ENCODE measurements at places on chromosomes 7 and 10.

DNA sequence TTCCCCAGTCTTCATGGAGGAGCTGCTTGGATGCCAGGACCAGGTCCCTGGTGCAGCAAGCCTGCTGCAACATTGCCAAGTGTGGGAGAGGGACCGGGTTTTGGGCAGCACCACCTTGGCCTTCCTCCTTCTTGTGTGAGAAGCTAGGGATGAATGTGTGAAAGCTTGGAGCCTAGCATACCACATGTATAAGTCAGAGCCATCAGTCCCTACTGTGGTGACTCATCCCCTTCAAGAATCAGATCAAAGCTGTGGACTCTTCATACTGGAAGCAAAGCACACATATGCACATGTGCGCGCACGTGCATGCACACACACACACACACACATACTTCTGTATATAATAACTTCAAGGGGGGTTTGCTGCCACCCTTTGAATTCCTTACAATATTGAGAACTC lies 527.8 kb downstream of the LRMDA start:
- no peak for DNase-seq

DNA sequence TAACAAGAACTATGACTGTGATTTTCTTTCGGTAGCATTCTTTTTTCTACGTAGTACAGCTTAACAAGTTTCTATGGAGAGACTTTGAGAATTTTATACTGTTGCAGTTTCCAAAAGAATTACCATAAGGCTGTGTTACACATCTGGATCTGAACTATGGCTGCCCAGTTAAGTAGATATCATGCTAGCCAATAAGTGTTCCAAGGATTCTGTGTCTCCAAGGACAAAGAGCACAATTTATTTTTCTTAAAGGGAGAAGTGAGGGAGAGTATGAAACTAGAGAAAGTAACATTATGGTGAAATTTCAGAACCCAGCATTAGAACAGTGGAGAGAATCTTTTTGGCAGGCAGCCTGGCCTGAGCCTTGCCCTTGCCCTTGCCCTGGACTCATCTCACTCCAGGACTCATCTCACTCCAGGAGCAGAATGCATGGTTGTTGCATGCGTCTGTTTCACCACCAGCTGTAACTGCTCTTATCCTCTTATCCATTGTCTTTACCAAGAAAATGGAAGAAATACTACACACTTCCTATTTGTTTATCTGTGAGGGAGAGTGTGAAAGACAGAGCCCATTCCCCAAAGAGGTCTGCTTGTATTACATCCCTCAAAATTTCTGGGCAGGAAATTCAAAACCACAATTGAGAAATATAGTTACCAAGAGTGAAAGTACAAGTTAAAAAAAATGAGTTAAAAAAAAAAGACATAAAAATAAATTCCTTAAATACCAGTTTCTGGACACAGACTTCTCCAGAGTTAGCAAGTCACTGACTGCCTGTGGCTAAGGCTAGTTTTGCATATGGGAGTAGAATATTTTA lies 1067.5 kb downstream of the NRG3 start:
- no peak for DNase-seq

GRCh38 chr10:3509355-3509754 lies 275.7 kb downstream of the KLF6 start:
- DNase-seq: no peak

DNA sequence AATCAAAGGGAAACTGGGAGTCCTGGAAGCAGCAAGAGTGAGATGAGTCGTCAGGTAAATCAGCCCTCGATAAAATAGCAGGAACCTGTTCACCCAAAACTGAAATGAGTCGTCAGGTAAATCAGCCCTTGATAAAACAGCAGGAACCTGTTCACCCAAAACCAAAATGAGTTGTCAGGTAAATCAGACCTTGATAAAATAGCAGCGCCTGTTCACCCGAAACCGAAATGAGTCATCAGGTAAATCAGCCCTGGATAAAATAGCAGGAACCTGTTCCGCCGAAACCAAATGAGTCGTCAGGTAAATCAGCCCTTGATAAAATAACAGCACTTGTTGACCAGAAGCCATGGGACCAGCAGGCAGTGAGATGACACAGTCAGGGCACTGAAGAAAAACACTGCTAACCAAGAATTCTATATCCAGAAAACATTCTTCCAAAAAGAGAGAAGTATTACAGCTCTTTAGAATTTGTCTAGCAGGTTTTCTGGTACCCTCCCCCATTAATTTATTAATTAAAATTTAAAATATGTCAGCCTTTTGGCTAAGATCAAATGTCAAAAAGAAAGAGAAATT lies 3.4 kb upstream of the CYP2E1 start:
- DNase-seq: no peak

- DNase-seq: no peak
Measured at GRCh38 chr10:45241865-45242520, 73.4 kb downstream of the OR13A1 start.

- no peak for DNase-seq
Measured at GRCh38 chr10:93006435-93007039, 54.1 kb upstream of the CYP26C1 start.

DNA sequence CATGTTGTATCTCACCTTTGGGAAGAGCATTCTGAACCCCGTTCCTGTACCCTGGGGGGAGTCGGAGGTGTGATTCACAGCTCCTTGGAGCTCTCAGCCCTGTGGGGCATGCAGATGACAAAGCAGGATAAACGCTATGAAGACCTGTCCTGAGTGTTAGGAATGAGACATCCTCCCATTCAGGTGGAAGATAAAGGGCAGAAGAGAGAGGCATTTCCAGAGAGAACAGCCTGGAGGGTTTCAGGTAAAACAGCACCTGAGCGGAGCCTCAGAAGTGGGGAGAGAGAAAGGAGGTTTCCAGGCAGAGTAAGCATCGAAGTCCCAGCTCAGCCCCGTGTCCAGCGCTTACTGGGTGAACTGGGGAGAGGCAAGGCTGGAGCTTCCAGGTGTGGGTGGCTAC lies 288.9 kb downstream of the KLF6 start:
- DNase-seq: no peak

GRCh38 chr10:59623133-59624121 lies 86.2 kb downstream of the SLC16A9 start:
- DNase-seq: no peak

DNA sequence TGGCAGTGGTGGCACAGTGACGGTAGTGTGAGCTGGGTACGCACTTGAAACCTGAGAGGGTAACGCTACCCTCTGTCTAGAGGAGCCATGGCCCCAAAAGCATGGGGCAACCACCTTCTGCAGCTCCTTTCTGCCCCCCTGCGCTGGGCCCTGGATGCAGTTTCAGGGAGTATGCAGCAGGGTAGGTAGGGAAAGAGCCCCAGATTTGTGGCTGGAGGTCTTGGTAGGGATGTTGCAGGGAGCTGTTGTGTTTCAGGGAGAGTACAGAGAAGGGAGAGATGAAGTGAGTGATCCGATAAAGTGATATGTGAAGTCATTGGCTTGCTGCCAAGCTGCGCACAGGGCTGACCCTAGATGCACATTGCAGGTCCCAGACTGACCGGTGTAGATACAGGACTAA lies 2.7 kb upstream of the PGAM2 start:
- no peak for DNase-seq

GRCh38 chr7:115719963-115720362 lies 310.6 kb downstream of the TFEC start:
- DNase-seq: no peak

GRCh38 chr10:79105150-79105739 lies 36.5 kb downstream of the ZMIZ1 start:
- no peak for DNase-seq

- DNase-seq: no peak
Measured at GRCh38 chr7:29748286-29749099, 57.8 kb upstream of the WIPF3 start.

DNA sequence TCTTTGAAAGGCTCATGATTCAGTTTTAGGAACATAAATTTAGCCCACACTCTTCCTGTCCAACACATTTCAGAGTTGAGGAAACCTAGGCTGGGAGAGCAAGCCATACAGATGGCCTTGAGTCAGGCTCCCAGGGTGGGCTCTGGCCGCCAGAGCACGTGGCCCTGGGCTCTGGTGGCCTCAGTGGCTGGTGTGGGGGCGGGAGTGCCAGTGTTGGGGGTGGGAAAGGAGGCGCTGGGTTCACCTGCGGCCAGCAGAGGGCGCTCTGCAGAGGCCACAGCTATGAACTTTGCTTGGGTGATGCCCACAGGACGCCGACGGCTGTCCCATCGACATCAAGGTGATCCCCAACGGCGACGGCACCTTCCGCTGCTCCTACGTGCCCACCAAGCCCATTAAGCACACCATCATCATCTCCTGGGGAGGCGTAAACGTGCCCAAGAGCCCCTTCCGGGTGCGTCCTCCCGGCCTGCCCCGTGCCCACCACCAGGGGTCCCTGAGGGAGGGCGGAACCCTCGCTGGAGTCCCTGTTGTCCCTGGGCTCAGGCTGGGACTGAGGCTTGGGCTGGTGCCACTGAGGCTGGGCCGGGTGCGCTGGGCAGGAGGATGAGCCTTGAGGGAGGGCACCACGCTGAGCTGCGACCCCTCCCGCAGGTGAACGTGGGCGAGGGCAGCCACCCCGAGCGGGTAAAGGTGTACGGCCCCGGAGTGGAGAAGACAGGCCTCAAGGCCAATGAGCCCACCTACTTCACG lies 11.9 kb downstream of the FLNC start:
- DNase-seq: peak; percentile 36

- DNase-seq: no peak
Measured at GRCh38 chr10:69642747-69643146, 12.7 kb downstream of the FAM241B start.

DNA sequence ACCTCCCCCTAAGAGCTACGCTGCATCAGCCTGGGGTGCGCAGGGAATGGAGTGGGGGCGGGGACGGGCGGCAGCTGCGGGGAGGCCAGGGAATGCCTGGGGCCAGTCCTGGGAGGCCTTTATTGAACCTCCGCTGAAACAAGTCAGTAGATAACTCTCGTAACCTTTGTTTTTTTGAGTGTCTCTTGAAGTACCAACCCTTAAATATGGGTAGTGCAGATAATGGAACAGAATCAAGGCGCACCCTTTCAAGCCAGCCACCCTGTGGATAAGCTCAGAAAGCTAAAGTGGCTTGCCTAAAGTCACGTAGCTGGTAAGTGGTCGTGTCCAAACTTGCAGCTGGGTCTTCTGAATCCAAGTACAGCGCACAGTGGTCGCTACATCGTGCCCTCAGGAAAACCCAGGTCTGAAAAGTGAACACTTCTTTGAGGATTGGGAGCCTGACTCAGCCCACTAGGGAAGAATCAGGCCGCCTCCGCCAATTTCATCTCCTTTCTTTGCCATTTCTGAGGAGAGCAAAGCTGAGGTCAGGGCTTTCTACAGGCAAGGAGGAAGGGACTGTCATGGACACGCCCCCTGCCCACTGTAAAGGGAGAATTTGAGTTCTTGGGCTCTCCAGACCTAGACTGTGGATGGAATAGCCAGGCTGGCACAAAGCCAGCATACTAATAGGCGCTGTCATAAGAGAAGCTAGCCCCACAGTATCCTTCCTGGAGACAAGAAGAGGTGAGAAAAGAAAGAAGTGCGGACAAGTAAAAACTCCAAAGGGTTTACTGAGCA lies 3.2 kb upstream of the EGR2 start:
- DNase-seq: no peak

- no peak for DNase-seq
Measured at GRCh38 chr10:3096149-3096548, 28.8 kb downstream of the PFKP start.

DNA sequence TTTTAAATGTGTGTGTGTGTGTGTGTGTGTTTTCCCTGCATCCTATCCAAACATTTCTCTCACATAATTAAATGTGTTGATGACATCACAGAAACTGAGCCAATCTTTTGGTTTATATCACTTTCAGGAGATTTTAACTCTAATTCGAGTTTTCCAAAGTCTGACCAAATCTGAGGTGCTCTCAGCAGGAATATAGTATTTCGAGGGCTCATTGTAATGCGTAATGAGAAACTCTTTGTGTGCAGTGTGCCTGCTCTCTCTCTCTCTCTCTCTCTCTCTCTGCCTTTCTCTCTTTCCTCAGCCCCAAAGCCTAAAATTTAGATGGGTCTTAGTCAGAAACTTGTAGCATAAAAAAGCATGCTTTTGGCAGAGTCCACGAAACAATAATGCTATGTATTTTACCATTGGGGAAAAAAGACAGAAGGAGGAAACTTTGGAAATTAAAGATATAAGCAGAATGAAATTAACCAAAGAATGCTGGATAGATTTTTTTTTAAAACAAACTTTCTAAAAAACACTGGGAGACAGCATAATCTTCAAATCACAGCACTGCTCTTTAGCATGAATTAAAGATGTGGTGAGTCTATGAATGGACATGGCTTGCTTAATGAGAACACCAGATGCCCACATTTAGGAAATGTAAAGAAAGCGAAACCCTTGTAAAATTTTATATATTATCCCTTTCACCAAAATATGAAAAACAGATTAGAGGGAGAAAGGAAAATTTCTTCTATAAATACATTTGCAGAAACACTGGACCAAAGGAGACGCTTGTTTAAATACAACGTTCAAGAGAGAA lies 206.8 kb upstream of the HABP2 start:
- no peak for DNase-seq

DNA sequence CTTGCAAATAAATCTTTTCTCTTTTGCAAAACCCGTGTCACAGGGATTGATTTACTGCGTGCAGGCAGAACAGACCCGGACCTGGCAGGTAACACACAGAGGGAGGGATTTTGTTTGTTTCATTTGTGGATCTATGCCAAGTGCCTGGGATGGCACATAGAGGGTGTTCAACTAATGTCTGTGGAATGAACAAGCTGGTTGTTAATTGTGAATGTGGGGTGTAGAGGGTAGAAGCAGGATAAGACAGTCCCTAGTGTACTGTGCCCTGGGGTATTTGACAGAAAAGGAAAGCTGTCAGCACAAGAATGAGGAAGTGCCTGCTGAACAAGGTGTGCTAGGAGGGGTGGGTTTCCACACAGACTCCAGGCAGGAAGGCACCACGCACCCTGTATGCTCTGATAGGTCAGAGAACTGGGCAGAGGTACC lies 331.8 kb downstream of the CALN1 start:
- DNase-seq: no peak

GRCh38 chr7:66974986-66975590 lies 20.3 kb downstream of the SBDS start:
- no peak for DNase-seq

- no peak for DNase-seq
Measured at GRCh38 chr10:88281592-88282347, 301.3 kb downstream of the RNLS start.

DNA sequence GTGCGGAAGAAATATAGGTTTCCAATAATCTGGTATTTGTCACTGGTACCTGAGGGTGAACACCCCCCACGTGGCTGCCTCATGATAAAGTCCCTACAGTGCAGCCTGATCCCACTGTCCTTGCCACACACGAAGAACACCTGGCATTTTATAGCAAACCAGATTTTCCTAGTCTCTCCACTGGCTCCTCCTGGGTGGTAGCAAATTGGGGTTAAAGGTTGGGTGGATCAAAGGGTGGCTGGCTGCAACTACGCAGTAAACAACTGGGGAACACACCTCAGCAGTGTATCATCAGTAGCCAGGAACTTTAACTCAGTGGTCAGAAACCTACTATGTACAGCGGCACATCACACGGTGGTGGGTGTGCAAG lies 10.3 kb downstream of the SEPHS1 start:
- no peak for DNase-seq

DNA sequence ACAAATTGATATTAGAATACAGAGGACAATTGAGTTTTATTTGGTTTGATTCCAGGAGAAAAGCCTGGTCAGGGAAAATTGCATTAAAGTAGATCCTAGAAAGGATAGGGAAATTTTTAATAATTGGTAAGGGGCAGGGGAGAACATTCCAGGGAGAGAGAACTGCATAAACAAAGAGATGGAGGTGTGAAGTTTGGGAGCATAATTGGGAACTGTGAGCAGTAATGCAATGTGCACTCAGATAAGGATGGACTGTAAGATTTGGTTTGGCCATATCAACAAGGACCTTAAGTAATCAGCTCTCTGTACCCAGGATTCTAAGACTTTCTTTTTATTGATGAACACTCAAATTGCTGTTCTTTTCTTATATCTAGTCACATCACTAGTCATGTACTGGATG lies 41.4 kb downstream of the ZMYND11 start:
- DNase-seq: no peak

Data from T-cell (primary cell).